HS-27A (cell line): ENCODE measurements at places on chromosomes 2 and 18.

GRCh38 chr2:206212673-206213513 is 53.2 kb downstream of the EEF1B2 start:
- DNase-seq, result peak; percentile 46

DNA sequence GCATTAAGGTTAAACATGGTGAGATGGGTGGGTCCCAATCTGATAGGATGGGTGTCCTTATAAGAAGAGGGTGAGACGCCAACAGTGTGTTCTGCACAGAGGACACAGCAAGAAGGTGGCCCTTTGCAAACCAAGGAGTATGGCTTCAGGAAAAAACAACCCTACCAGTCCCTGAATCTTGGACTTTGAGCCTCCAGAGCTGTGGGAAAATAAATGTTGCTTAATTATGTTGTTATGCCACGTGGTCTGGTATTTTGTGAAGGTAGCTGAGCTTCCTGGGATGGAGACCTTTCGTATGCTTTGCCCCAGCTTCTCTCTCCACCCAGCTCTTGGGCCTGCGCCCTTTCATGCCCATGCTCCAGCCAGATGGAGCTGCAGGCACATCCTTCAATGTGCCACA is 114.2 kb upstream of the EPC2 start:
- no peak for DNase-seq

GRCh38 chr2:55859875-55860274 is 63.7 kb downstream of the EFEMP1 start:
- no peak for DNase-seq

- DNase-seq, result no peak
Observed at GRCh38 chr2:239192456-239192855, 208.4 kb downstream of the HDAC4 start.

- no peak for DNase-seq
Observed at GRCh38 chr18:50665015-50665414, 105.1 kb downstream of the MAPK4 start.
